ENCODE measurements at places on chromosomes 16 and 17. TPM values are rescaled to one million over a fixed set of nuclear protein-coding genes. Genes with fewer than 3 reads are reported as not detected.

TEKT3 gene
- total RNA-seq: not detected

GRCh38 chr16:84751947-84752346 is 52.1 kb downstream of the USP10 start:
- peak; percentile 43 for DNase-seq

GRCh38 chr16:64307431-64307830 is 814.4 kb downstream of the CDH11 start:
- no peak for DNase-seq

DNA sequence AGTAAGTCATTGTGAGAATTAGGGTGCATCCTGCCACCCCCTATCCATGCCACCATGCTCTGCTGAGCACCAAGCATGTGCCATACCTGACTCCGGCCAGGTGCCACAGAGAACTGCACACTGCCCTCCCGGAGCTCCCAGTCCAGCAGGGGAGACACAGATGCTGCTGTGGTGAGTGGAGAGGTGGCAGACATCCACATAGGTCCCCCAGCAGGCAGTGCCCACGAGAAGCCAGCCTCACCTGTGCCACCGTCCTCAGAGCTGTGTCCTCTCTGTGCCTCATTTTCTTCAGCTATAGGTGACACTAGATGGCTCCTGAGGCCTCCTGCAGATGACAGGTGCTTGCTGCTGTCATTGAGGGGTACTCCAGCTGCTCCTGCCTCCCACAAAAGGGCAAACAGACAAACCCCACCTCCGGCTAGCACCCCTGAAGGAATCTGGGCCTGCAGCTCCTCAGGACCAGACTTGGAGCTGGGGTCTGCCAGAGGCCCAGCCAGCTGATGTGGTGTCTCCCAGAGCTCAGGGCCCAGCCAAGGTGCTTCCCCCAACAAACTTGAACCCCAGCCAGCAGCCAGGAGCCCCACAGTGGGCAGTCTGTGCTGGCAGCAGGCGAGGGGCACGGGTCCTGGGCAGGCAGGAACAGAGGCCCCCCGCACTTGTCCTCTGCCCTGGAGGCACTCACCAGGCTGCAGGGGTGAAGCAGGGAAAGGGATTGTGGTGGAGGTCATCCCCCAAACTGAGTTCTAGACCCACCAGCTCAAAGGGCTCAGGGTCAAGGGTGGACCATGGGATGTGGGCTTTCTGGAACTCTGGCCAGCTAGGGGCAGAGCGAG is 17.1 kb downstream of the FOXJ1 start:
- DNase-seq: no peak

DNA sequence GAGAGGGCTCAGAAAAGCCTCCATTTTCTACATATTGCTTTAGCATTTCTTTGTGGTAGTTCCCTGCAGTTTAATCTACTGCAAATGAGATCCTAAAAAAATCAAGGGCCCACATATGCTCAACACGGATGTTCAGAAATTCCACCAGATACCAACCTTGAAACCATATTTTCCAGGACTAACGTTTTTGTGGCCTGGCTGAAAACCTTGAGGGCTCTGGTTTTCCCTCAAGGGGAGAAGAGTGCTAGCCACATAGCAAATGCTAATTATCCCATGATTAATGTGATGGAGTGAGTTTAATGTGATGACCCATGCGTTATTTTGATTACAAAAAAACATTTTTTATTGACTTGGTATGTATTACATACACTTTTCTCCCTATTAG is 68.9 kb downstream of the SNX11 start:
- no peak for DNase-seq

C16orf74 gene
- 1.4 TPM for total RNA-seq

DNAI2 gene
- 0.31 TPM for total RNA-seq

- no peak for DNase-seq
Observed at GRCh38 chr17:63491977-63492618, 15.2 kb downstream of the ACE start.

DNA sequence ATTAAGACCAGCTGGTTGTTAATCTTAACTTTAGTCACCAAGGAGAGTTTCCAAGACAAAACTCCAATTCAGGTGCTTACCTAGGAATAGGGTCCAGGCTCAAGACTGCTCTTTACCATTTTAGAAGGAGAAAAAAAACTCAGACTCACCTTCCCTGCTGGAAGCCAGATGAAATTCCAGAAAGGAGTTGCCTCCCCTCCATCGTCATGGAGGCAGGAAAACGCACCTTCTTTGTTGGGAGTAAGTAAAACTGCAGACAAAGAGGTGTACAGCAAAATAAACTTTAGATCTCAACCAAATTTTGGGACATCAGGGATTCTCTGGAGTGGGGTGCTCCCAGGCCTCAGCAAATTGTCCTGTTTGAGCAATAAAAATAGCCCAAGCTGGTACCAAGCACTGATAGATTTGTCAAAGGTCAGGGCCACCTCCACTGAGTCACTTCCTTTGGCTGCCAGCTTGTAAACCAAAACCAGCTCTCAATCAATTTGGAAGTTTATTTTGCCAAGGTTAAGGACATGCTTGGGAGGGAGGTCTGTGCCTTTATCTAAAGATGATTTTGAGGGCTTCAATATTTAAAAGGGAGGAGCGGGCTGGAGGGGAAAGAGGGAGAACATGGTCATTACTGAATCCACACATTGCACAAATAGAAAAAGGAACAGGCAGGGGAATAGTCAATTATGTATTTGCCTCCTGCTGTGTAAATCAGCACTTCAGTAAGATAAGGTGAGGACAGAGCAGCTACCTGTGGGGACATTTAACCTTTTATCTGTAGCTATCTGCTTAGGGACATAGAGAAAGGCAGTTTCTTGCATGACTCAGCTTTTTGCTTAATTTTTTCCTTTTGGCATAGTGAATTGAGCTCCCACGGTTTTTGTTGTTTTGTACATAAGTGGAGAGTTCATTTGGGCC is 1.5 kb upstream of the ALDH3A2 start:
- DNase-seq: no peak

DNA sequence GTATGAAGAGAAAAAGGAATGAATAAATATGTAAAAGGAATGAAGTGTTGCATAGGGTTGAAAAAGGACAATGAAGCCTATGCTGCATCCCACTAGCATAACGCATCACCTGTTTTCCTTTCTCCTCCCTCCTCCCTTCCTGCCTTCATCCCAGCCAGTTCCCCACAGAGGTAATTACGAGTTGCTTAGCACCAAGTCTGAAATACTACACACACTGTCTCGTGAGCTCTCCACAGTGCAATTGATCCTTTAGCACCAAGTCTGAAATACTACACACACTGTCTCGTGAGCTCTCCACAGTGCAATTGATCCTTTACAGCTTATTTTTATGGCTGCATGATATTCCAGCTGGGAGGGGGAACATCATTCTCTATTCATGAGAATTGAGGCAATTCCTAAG is 1.1 kb upstream of the DRC7 start:
- no peak for DNase-seq

DNA sequence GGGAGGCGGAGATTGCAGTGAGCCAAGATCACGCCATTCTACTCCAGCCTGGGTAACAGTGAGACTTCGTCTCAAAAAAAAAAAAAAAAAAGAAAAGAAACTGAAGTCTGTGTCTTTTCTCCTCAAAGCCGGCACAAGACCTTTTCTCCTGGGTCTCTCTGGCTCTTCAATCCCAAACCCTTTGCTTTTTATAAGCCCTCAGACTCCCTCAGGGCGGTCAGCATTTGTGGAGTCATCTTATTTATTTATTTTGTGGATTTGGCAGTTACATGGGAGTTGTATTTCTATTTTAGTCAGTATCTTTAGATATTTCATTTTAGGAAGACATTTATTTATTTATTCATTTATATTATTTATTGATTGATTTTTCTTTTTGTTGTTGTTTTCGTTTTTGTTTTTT is 57.7 kb upstream of the MAP3K14 start:
- DNase-seq: no peak

- no peak for DNase-seq
Observed at GRCh38 chr16:85780281-85780680, 19.1 kb downstream of the EMC8 start.

TM4SF5 gene
- not detected for total RNA-seq

- no peak for DNase-seq
Observed at GRCh38 chr16:71917900-71918299, 22.6 kb downstream of the IST1 start.

DNA sequence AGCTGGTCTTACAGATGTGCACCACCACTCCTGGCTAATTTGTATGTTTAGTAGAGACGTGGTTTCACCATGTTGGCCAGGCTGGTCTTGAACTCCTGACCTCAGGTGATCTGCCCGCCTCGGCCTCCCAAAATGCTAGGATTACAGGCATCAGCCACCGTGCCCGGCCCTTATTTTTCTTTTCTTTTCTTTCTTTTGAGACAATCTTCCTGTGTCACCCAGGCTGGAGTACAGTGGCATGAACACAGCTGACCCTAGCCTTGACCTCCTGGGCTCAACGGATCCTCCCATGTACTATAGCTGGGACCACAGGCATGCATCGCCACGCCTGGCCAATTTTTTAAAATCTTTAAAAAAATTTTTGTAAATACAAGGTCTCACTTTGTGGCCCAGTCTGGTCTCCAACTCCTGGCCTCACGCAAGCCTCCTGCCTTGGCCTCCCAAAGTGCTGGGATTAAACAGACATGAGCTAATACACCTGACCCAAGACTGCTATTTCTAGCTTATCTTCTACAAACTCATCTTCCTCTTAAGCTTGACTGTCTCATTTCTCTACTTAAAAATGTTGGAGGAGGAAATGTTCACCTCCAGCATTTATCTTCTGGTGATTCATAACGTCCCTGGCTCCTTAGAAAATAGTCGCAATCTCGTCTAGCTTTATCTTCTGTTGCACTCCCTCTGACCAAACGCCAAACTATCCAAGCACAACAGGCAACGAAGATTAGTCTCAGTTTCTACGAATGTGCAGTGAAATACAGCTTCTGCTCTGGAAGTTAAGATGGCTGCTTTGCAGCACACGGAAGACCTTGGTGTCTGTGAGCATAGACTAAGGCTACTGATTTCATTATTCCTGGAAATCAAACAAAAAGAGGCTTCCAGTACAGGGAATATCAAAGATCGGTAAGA is 8.2 kb upstream of the TMEM94 start:
- DNase-seq: no peak

DNA sequence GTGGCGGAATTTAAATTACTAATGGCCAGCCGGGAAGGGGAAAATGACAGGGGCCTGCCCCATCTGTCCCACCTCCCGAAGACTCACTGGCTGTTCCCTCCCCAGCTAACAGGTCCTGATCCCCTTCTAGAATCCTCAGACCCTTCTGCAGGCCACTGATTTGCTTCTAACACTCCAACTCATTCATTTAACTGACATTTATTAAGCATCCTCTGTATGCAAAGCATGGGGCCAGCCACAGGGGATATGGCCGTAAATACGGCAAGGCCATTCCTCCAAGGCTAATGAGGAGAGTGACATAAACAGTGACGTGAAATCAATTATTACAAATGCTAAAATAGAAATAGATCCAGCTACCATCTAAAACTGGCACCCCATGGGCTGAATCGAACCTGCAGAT is 195.3 kb downstream of the GSG1L start:
- no peak for DNase-seq
